ENCODE measurements at places on chromosomes 3 and 15.
A peak's percentile ranks its signal among the peaks of the same experiment; 100 is the strongest.

- DNase-seq: no peak
These were observed 126.3 kb downstream of the TNIK start for GRCh38 chr3:171333784-171334464.

- no peak for DNase-seq
These were observed 754.3 kb downstream of the MECOM start for GRCh38 chr3:168909260-168909659.

- no peak for DNase-seq
These were observed 49.6 kb downstream of the SLMAP start for GRCh38 chr3:57805674-57806073.

DNA sequence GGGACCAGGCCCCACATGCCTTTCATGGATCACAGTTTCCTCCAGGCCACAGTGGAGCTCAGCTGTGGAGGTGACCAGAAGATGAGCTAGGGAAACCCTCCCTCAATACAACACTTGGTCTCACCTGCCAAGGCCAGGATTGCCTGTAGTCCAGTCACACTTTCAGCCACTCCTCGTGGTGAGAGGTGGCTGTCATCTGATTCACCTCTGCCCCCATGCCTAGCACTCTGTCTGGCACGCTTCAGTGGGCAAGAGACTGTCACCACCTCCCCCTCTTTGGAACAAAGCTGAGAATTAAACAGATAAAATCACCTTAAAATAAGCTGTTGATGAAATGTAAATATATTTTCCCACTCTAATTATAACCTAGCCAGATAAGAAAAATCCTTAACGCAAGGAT, 4.0 kb upstream of the IL17RD start:
- DNase-seq: no peak

GRCh38 chr15:43212299-43212698, 8.5 kb downstream of the EPB42 start:
- DNase-seq: no peak

DNA sequence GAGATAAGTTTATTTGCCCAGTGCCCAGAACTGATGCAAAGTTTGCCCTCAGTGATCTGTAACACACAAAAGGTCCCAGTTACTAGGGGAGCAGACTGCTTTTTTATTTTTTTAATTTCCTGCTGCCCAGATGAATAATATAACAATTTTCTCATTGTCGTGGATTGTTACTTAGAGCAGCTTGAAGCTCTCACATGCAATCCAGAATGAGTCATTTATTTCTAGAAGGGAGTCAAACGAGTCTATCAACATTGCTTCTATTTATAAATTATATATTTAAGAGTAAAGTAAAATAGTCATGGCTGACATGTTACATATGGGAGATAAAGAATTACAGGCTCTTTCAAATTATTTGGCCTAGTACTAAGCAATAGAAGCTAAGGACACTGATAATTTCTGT, 41.3 kb downstream of the MEIS2 start:
- no peak for DNase-seq

DNA sequence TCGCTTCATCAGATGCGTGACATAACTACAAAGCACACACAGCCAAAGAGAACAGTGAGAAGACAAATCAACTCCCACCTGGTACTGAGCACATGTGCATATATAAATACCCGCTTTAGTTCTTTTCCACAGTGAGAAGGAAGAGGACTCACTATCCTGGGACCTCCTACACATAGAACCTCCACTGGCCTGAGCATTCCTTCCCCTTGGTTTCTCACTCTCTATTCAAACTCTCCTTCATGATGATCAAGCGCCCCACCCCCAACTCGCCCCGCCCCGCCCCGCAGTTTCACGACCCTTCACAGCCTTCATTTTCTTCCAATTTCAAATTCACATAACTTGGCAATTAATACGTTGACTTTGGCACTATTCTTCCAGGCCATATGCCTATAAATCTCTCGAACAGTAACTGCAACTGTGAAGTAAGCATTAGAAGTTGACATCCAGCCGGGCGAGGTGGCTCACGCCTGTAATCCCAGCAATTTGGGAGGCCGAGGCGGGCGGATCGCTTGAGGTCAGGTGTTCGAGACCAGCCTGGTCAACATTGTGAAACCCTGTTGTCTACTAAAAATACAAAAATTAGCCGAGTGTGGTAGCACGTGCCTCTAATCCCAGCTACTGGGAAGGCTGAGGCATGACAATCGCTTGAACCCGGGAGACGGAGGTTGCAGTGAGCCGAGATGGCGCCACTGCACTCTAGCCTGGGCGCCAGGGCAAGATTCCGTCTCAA, 1.1 kb downstream of the RPS17 start:
- DNase-seq: no peak

DNA sequence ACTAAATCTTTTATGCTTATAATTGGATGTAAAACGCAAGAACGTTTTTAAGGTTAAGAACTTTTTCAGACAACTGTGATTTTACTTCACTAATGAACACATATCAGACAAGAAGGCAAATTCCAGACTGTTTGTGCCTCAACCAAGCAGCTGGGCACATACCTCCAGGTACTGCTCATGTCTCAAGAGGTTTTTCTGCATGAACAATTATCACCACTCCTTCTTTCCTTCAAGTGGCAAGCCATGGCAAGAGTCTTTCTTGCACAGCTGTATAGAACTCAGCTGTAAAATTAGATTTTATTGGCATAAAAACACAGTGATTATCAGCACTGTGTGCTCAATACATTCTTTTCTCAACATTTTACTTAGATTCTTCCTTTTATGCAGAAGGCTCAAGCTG, 64.3 kb downstream of the FNDC3B start:
- DNase-seq: no peak

DNA sequence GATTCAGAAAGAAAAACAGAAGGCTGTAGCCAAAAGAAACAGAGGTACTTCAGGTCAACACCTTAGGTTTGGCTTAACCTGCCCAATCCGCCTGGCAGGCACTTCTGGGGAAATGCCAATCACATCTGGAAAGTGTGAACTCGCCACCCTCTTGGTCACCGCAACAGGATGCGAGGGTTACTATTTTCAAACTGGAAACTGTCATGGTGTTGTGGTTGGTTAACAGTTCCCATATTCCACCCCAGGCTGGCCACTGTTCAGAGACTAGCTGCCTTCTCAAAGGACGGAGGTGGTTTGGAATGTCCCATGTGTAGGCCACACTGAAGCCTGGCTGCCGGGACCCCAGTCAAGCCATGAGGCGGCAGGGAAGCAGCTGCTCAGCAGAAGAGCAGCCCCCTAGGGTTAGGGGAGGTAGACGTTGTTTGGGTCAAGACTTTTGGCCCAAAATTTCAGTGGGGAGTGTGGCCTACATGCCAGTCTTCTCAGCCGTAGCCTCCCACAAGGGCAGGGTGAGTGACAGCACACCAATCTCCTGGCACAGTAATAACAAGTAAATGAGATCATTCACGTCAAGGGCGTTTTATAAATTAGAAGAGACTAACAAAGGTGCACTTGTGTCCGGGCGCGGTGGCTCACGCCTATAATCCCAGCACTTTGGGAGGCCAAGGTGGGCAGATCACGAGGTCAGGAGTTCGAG, 54.6 kb downstream of the UMPS start:
- no peak for DNase-seq

GRCh38 chr3:32121137-32121536, 14.7 kb downstream of the GPD1L start:
- DNase-seq: no peak

DNA sequence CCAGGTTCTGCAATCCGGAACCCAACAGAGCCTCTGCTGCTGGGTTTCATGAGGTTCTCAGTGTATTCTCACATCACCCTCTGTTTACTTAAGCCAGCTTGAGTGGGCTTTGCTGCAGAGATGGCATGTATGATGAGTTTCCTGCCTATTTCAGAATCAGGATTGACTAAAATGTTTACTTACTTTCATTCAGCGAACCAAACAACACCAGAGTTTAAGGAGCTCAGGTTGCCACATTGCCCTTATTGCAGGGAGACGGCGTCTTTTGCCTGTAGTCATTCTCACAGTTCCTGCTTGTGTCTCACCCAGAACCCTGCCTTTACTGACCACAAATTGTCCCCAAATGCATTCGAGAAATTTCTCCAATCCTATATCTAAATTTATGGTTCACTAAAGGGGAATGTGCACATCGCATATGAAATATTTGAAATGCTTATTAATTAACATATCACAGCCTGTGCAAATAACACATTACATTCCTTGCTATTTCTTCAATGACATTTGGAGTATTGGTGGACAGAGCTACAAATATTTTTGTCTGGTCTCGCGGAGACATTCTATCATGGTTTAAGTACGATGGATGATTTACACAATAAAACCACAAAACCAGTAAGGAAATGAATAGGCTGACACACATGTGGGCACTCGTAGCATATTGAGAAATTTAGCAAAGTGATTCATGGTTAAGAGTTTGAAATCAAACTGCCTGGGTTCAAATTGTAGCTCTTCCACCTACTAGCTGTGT, 377.2 kb upstream of the CFAP20DC start:
- no peak for DNase-seq

- no peak for DNase-seq
These were observed 142.8 kb downstream of the GOLIM4 start for GRCh38 chr3:167952969-167953368.

GRCh38 chr3:100141586-100141985, 27.3 kb upstream of the FILIP1L start:
- no peak for DNase-seq

GRCh38 chr15:63891079-63891767, 57.5 kb upstream of the HERC1 start:
- peak; percentile 30 for DNase-seq

GRCh38 chr3:149342413-149343380, 9.3 kb upstream of the TM4SF18 start:
- DNase-seq: no peak

DNA sequence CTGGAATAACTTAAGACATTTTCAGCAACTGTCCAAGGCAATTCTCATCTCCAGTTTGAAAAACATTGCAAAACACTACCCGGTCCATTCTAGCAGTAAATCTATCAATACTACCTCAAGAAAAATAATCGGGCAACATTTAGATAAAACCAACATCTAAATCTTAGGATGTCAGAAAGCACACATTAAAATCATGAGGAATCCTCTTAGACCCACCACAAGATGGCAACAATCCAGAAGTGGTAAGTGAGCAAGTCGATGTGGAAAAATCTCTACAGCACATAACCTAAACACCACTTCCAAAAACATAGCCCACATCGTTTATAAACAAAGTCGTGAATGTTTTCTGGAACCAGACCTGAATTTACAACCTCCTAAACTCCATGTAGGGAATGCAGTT, 5.7 kb downstream of the PLCH1 start:
- DNase-seq: no peak

GRCh38 chr3:72039677-72040076, 254.7 kb upstream of the PROK2 start:
- DNase-seq: no peak

DNA sequence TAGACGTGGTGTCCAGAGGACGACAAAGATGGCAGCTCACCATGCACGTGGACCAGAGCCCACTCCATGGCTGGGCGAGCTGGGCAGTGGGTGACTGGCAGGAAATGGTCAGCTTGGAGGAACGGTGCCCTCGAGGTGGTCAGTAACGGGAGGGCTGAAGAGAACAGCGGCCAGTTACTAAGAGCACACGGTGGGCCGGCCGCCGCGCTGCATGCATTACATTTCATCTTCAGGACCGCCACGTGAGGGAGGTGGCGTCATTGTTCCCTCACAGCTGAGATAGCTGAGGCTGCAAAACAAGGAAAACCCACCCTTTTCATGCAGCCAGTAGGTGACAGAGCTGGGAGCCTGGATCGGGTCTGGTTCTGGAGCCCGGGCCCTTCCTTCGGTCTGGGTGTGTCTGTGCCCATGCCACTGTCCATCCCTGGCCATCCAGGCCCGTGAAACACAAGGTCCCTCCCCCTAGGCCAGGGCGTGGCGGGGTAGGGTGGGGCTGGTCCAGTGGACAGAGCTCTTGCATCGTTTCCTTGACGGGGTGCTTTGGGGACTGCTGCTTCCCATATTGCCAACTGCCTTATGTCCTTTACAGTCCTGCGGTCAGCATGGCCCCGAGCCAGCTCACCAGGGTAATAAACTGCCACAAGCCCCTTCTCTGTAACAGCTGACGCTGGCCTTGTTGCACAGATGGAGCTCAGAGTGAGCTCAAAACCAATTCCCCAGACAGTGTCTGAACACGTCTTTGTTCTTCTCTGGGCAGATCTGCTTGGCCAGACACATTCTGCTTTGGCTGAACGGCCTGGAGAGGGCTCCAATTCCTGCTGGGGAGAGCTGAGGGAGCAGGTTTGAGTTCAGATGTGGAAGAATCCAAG, 51.8 kb downstream of the RGMA start:
- DNase-seq: no peak

GRCh38 chr3:47162697-47163168, 1.2 kb downstream of the SETD2 start:
- DNase-seq: no peak

GRCh38 chr3:79246875-79247724, 520.7 kb downstream of the ROBO1 start:
- DNase-seq: no peak

GRCh38 chr3:14274612-14274936, 96.0 kb downstream of the LSM3 start:
- no peak for DNase-seq

- DNase-seq: no peak
These were observed 187.2 kb downstream of the SHQ1 start for GRCh38 chr3:72661115-72661457.

GRCh38 chr15:89400116-89400781, 65.6 kb upstream of the POLG start:
- no peak for DNase-seq

GRCh38 chr3:125032100-125032643, 23.6 kb downstream of the HEG1 start:
- no peak for DNase-seq

DNA sequence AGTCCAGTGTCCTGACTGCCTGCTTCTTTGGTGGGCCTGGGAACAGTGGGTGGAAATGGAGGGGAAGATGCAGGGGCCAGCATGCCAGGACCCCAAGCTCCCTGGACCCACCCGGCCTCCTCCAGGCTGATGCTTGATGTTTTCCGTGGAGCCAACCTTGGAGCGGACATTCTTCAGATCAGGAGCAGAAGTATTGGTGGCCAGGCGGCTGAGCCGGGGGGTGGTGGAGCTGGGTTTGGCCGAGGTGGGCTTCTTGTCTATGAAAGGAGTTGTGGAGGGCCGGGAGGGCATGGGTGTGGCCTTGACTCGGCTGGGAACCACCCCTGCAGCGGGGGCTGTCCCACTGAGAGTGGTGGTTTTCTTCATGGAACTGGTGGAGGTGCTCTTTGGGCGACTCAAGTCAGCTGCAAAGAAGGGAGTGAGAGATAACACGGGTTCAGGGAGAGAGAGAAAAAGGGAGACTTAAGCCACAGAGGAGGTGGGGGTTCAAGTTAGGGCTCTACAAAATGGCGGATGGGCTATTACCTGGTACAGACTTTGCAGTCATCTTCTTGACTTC, 67.8 kb downstream of the DHX30 start:
- no peak for DNase-seq

- DNase-seq: no peak
These were observed 33.5 kb upstream of the TBC1D21 start for GRCh38 chr15:73839699-73840377.

GRCh38 chr15:76837474-76837873, 67.7 kb downstream of the SCAPER start:
- DNase-seq: no peak

All from NCI-H2107 (cell line).